ENCODE measurements at places on chromosomes 16 and 17. TPM values are rescaled to one million over a fixed set of nuclear protein-coding genes. Genes with fewer than 3 reads are reported as not detected.

DNA sequence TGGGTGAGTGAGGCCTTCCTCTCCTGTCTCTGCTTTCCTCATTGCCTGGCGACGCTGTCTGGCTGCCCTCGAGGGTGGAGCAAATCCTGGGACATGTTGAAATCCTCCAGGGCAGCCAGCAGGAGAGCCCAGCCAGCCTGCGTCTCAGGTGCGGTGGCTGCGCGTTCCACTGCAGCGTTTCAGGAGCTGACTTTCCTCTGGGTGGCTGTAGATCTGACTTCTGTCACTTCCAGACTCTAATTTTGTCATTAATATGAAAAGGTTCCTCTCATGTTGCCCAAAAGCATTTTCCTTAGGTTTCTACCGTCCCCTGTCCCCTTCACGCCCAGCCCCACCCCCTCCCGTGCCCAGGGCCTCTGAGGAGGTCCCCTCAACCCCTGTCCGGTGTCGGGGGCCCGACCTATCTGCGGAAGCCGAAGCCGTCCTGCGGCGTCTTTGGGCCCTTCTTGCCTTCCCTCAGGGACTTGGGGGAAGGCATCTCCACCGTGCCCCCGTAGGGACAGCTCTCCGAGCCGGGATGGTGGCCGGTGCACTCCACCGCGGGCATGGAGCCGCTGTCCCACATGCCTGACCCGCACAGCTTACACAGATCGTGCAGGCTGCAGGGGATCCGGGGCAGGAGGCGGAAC is 95.1 kb downstream of the TBC1D16 start:
- no peaks in the 10 kb centered on the region for H3K36me3 ChIP-seq
- H3K27ac ChIP-seq = no peak overlapping the region
- H3K27me3 ChIP-seq = no peaks in the 10 kb centered on the region

DNA sequence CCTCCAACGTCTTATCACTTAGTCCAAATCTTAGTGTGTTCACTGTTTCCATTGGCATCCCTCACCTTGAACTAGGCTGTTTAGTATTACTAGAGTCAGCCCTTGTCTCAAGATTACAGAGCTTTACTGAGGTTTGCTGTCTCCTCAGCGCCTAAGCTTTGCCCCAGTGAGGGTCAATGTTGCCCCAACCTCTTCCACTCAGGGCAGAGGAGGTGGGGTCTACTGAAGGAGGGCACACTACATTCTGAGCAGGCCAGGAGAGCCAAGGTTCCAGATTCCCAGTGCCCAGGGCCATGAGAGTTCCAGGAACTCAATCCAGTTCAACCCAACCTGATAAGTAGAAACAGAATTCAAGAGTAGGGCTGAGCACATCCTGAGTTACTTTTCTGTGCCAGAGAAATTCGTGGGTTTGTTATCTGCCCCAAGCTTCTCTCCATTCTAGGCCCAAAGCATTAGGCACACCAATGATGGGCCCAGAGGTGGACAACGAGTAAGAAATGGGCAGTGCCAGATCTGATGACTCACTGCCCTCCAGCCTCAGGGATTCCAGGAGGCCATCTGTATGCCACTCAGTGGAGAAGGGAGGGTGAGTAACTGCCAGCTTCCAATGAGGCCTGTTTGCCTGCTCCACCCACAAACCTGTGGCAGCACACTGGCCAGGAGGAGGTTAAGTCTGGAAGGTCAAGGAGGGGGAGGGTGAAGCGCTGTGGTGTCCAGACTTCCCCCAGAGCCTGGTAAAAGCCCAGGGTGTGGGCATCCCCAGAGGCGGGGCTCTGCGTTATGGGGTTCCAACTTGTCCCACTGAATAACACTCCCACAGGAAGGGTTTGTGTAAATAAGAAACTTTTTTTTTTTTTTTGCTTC is 8.2 kb downstream of the TUBG2 start:
- H3K4me1 ChIP-seq = peaks cover 19% of the 10 kb centered on the region

- H3K27me3 ChIP-seq = no peaks in the 10 kb centered on the region
- no peak overlapping the region for H3K27ac ChIP-seq
- H3K4me3 ChIP-seq = no peak overlapping the region
- no peak for DNase-seq
- peaks cover 47% of the 10 kb centered on the region for H3K36me3 ChIP-seq
Observed at GRCh38 chr17:4718276-4718675, 7.8 kb downstream of the ARRB2 start.

GRCh38 chr16:54696970-54697369 is 233.7 kb upstream of the IRX5 start:
- no peak overlapping the region for H3K4me3 ChIP-seq
- no peaks in the 10 kb centered on the region for H3K27me3 ChIP-seq
- H3K27ac ChIP-seq = no peak overlapping the region
- no peaks in the 10 kb centered on the region for H3K4me1 ChIP-seq

GRCh38 chr17:56909742-56910508 is 3.9 kb downstream of the TRIM25 start:
- H3K4me3 ChIP-seq = no peak overlapping the region
- peaks cover 52% of the 10 kb centered on the region for H3K36me3 ChIP-seq
- DNase-seq = no peak
- H3K4me1 ChIP-seq = peaks cover 38% of the 10 kb centered on the region
- H3K27ac ChIP-seq = peak overlapping the region; percentile 34

- H3K36me3 ChIP-seq = no peaks in the 10 kb centered on the region
- peaks cover 16% of the 10 kb centered on the region for H3K27me3 ChIP-seq
- no peaks in the 10 kb centered on the region for H3K4me1 ChIP-seq
- no peak overlapping the region for H3K4me3 ChIP-seq
- H3K27ac ChIP-seq = no peak overlapping the region
Observed at GRCh38 chr17:74612046-74612445, 11.5 kb downstream of the CD300E start.

GRCh38 chr16:31734265-31734664 is 139.3 kb upstream of the ZNF267 start:
- no peaks in the 10 kb centered on the region for H3K27me3 ChIP-seq
- H3K36me3 ChIP-seq = peaks cover 4% of the 10 kb centered on the region
- H3K4me1 ChIP-seq = no peaks in the 10 kb centered on the region
- no peak overlapping the region for H3K27ac ChIP-seq
- no peak overlapping the region for H3K4me3 ChIP-seq

RBFOX1 gene
- total RNA-seq = 0.52 TPM

RNF227 gene
- total RNA-seq = 2.7 TPM

AGRP gene
- total RNA-seq = 0.09 TPM

Data from thymus (tissue), 14 donors.